ENCODE measurements at places on chromosomes 5 and 9.

- no peak for DNase-seq
Measured at GRCh38 chr5:159514229-159514810, 184.0 kb upstream of the IL12B start.

- DNase-seq, result no peak
Measured at GRCh38 chr9:107177243-107177839, 105.7 kb upstream of the RAD23B start.

DNA sequence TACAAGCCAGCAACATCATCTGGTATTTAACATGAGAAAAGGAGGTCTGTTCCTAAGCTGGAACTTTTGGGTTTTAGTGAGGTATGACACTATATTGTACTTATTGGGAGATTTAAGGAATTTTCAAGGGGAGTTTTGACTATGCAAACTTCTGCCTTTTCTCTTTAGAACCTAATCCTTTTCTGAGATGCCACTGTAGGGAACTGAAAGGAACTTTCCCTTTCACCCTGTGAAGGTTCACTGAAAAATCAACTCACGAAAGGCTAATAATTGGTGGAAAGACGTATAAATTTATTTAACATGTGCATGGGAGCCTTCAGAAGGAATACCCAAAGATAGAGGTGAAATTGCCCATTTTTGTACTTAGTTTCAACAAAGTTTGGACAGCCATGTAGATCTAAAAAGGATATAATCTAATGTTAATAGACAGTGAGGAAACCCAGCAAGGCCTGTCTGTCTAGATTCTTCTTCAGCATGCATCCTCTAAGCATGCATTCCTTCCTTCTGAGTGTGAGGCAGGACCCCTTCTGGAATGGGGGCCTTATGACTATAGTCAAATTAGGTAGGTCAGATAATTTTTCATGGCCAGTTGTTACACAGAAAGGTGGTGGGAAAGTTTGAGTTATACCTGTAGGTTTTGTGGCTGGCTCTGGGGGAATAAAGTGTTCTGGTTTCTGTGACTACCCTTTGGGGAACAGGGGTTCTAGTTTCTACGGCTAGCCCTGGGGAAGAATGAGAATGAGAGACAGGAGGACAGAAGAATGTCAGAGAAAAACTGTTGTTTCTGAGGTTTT, 200.3 kb downstream of the C9orf152 start:
- DNase-seq, result no peak

DNA sequence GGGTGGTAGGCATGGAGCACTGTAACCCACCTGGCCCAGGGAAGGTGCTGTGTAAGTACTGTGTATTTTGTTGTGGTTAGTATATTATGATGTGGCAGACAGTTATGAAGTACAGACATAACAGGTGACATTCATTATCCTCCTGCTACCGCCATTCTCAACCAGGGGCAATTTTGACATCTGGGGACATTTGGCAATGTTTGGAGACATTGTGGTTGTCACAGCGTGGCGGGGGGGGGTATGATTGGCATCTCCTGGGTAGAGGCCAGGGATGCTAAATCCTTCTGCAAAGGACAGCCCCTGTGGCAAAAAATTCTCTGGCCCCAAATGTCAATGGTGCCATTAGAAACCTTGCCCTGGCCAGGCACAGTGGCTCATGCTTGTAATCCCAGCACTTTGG, 9.8 kb upstream of the RPL26L1 start:
- DNase-seq, result no peak

GRCh38 chr5:97618721-97619120, 435.7 kb upstream of the RIOK2 start:
- no peak for DNase-seq
